ENCODE measurements at places on chromosomes 7 and 10.

DNA sequence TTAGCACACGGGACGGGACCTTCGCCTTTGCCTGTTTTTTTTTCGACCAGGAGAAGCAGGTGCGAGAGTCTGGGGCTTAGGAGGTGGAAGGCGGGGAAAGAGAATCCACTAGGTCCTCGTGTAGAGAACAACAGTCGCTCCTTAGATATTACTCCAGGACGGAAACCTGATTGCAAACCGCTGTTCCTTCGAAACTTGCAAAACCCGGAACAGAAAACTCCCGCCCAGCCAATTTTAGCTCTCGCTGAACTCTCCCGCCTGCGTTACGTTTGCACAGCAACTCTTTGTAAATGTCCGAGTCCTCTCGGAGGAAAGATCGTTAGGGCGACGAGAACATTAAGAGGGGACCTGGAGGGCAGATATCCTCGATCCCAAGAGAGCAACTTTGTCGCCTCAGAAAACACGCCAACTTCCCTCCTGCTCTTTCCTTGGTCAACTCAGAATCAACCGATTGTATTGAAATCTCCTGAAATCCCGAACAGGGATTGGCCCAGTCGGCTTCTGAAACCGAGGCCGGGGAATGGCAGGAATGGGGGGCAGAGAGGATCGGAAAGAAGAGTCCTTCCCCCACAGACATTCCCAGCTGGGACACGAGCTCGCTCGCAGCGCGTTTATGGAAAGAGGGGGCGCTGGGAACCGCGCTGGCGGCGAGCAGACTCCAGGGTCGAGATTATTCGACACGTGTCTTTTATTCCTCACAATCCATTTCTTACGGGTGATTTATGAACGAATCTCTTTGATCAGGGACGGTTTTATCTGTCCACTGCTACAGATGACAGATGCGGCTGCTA lies 9.9 kb downstream of the TWIST1 start:
- DNase-seq: no peak

- no peak for DNase-seq
Measured at GRCh38 chr7:155425887-155426286, 32.0 kb upstream of the EN2 start.

- no peak for DNase-seq
Measured at GRCh38 chr7:23462846-23463245, 7.4 kb downstream of the IGF2BP3 start.

DNA sequence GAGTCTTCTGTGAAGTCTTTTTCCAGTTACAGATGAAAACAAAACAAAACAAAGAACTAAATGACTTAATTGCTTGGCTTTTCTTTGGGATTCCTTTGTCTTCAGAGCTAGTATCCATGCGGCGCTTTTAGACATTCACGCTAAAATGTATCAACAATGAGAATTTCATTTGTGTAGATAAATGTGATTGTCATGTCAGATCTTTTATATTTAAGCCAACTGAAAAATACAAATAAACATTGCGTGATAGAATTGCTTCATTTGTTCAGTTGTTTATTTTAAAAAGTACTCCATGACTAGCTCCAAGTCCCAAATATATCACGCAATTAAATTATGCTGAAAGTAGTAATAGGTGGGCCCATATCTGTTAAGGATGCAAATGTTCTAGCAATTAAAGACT lies 7.9 kb upstream of the ADRB1 start:
- DNase-seq: no peak

- no peak for DNase-seq
Measured at GRCh38 chr10:24494236-24494635, 229.5 kb downstream of the ARHGAP21 start.

DNA sequence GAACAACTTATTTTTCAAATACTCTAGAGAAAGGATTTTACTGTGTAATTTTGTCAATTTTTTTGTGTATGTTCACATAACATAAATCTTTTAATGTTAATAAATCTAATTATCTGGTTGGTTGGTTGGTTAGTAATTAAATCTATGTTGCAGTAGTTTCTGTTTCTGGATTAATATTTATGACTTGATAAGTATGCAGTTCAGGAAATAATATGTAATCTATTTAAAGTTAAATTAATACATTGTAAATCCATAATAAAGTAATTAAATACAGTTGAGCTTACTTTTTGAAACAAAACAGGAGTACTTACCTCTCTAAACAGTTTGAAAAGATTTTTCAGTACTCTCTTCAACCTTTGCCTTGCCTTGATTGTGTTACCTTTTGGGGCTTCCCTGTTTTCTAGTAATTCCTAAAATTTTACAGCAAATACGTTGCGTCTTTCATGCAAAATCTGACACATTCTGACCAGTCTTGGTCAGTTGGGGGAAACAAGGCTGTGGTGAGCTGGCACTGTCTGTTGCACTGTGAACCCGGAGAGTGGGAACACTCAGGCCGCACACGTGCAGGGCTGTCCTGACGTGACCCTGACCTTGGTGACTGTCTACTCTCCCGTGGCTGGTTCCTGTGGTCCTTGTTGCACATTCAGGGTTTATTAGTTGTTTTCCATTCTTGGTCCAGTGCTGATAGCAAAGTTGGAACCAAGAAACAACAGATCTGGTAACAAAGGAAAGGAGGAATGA lies 45.6 kb upstream of the FGL2 start:
- DNase-seq: no peak

Measured in HuH-7.5 (cell line).